Lower leg skin (tissue), 4 donors: ENCODE measurements at places on chromosomes 6 and 20.

GRCh38 chr20:45611054-45611453 lies 18.5 kb upstream of the WFDC10A start:
- DNase-seq = no peak

DNA sequence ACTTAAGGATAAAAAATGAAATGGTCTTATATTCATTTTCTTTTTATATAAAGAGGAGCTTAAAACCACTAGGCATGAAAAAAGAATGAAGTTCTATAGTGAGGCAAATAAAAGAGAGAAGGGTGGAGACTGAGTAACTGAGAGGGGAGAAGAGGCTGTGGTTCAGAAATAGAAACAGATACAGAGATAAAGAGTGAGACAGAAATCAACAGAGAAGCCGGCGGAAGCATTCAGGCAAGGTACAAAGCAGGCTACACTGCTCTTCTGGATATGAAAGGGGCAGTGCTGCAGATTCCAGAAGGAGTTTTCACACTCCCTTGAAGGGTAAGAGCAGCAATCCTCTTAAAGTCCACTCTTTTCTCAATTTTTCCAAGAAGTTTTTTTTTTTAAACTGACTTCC lies 29.9 kb downstream of the NFATC2 start:
- DNase-seq = no peak

DNA sequence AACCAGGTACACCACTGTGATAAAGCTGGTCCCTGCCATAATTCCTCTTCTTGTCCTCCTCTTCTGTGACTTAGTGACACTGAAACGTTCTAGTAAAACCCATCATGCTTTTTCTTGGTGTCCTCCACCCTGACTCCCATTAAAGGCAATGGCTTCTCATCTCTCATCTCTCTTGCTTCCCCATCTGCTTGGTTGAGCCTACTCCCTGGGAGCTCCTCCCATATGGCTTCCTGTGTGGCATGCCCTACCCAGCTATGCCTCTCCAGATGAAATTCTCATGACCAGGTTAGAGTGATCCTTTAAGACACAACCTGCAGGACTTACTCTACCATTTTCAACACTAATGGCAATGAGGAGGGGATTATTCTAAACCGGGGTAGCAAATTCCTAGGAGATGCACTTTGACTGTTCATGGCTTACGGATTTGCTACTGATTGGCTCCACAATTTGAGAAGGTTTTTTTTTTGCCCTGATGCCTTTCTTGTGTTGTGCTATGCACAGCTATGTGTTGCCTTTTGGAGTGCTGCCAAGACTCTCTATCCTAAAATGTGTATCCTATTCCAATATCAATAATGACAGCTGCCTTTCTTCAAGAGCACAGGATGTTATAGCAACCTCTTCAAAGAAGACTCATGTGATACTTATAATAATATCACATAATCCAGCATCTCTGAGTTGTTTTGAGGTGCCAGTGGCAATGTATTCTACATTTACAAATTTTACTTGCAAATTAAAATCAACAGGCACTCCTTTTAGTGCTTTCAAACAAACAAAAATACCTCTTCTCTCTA lies 6.1 kb downstream of the SIRPG start:
- DNase-seq = peak; percentile 3

- DNase-seq = no peak
These were observed 270.8 kb downstream of the BMP7 start for GRCh38 chr20:56995635-56996075.

DNA sequence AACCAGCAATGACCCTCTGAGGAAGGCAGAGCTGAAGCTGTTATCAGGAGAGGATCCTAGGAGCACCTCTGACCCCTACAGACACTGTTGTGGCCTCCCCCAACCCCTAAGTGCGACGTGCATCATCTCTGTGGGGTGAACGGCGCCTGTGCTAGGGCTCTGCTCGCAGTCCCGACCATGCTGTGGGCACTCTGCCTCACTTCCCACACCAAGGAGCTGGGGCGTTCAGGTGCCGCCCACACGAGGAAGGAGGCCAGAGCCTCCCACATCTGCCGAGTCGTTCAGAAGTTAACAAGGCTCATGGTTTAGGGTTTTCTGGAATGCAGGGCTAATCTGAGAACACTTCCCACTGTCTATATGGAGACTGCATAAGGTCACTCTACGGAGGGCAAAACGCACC lies 62.1 kb downstream of the GINS1 start:
- no peak for DNase-seq
